ENCODE measurements at places on chromosomes 5 and 9.

DNA sequence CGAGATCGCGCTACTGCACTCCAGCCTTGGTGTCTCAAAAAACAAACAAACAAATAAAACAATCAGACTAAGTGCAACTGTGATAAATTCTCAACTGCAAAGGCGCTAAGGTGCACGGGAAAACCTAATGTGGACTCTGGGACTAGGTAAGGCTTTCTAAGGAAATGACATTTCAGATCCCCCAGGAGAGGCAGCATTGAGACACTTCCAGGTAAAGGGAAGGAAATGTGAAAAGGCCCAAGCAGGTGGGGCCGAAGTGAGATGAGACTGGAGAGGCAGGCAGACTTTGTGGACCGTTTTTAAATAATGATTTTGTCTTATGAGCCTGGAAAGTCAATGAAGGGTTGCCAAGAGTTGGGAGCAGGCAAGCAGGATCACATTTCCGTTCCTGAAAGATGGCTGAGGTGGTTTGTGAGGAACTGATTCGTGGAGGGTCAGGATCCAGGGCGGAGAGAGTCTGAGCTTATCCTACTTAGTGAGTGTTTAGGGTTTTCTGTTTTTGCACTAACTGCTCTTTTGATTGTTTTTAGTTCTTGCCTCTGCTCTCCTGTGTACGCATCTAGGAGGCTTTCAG lies 2.0 kb upstream of the APBA1 start:
- peak; percentile 7 for DNase-seq

- DNase-seq: no peak
Measured at GRCh38 chr9:88387036-88387551, 1.1 kb upstream of the SPIN1 start.

- peak; percentile 95 for DNase-seq
Measured at GRCh38 chr5:154940772-154941620, at the start of gene MRPL22. Gene MRPL22, plus strand, starts transcription at chr5:154941073. Its CDS starts 38 bp downstream, at chr5:154941111.

GRCh38 chr5:142925795-142926194 lies 155.6 kb downstream of the ARHGAP26 start:
- peak; percentile 89 for DNase-seq

- peak; percentile 69 for DNase-seq
Measured at GRCh38 chr5:164188733-164189148, 683.3 kb downstream of the MAT2B start.

DNA sequence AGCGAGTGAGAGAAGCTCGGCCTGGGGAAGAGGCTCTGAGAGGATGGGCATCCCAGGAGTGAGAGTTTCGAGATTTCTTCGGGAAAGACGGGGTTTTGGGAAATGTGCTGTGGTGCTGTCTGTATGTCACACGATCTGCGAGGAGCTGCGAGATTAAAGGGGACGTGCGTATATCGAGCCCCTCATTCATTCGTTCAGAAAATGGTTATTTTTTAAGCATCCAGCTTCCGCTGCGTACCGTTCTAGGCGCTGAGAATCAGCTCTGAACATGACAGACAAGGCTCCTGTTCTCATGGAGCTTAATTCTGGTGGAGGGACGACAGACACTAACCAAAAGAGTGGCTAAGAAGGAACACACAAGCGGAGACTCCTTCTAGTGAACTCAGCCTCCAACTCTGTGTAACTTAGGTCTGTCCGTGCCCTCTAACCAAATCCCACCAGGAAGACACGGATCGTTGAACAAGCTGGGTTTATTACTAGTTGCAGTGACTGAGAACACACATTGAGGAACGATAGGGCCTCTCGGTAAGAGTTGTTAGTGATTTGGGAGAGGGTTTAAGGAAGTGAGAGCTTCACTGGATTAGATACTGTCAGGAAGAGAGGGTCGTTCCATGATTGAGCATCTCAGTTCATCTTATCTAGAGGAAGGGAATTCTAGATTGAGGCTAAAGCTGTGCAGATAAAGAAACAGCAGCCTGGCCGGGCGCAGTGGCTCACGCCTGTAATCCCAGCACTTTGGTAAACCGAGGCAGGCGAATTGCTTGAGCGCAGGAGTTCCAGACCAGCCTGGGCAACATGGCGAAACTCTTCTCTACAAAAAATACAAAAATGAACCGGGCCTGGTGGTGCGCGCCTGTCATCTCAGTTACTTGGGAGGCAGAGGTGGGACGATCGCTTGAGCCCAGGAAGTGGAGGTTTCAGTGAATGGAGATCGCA lies 1.0 kb upstream of the FBXW11 start:
- DNase-seq: no peak

DNA sequence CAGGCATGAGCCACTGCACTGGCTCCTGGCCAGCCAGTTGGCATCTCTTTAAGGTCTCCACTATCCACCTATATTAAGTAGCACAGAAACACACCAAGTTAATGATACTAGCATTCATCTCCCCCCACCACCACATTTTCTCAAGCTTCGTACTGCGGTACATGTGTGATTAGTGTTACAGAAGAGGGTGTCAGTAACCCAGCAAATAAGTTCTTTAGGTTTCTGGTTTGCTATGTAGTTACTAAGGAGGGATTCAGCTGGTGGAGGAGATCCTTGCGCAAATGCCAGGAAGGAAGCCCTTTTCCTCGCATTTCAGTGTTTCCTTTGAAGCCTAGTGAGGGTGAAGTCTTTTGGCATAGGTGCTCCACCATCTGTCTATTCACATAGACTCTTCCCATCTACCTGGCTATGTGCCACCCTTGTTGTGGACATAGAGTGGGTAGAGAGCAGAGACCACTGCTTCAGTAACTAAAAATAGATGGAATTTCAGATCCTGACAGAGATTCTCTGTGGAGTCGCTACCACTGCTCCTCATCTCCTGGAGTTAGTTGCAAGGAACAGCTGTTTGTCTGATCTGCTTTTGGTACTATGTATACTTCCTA lies 16.7 kb downstream of the UBE2D2 start:
- no peak for DNase-seq

DNA sequence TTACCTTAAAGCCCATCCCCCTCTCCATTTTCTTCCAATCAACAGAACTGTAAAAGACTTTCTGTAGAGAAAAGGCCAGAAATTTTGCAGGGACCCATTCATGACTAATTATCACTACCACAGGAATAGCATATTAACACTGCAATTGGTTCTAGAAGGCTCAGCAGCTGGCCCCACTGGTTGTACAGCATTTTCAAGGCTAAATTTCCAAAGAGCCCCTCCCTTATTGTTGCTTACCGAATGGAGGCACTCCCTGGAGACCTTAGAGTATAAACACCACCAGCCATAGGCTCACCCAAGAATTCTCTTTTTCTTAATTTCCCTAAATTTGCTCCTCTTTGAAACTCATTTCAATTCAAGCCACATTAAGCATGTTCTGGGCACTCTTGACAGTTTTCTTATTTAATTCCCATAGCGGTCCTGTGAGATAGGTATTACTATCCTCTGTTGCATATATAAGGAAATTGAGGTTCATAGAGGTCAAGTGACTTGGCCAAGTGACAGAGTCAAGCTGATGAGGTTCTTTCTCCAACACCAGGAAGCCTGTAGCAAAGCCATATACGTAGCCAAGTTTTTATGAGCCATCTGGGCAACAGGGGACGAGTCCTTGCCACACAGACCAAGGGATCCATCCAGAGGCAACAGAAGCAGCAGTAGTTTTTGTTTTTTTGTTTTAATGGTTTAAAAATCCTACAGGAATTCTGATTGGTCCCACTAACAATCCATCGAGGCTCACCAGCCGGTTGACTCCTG lies 83.9 kb upstream of the NR5A1 start:
- no peak for DNase-seq

DNA sequence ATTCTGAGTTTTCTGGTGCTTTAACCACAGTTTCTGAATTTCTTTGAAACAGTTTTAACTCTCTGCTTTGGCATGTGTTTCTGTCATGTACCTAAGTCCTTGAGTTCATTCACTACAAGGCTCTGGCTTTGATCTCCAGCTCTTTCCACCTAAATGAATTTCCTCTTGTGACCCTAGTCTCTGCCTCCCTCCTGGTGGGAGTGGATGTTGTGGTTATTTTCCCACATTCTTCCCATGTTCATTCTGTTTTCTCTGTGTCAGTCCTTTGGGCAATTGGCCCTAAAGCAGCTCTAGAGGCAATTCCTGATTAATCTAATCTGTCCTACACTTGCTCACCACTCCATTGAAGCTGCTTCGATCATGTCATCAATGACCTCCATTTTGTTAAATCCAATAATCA lies 28.4 kb upstream of the DPYSL3 start:
- peak; percentile 88 for DNase-seq

DNA sequence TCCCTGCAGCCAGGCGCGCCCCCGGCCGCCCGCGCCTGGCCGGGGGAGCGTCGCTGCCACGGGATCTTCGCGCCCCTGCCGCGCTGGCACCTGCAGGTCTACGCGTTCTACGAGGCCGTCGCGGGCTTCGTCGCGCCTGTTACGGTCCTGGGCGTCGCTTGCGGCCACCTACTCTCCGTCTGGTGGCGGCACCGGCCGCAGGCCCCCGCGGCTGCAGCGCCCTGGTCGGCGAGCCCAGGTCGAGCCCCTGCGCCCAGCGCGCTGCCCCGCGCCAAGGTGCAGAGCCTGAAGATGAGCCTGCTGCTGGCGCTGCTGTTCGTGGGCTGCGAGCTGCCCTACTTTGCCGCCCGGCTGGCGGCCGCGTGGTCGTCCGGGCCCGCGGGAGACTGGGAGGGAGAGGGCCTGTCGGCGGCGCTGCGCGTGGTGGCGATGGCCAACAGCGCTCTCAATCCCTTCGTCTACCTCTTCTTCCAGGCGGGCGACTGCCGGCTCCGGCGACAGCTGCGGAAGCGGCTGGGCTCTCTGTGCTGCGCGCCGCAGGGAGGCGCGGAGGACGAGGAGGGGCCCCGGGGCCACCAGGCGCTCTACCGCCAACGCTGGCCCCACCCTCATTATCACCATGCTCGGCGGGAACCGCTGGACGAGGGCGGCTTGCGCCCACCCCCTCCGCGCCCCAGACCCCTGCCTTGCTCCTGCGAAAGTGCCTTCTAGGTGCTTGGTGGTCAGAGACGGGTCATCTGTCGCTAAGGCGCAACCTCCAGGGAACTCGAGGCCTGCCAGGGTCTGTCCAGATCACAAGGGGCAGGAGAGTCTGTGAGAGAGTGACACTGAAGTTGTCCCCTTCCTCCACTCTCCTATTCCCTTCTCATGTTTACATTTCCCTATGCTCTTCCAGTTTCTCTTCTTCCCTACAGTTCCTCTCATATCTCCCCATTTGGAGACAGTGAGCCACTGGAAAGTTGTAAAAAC lies 1.3 kb downstream of the GPR150 start:
- no peak for DNase-seq

DNA sequence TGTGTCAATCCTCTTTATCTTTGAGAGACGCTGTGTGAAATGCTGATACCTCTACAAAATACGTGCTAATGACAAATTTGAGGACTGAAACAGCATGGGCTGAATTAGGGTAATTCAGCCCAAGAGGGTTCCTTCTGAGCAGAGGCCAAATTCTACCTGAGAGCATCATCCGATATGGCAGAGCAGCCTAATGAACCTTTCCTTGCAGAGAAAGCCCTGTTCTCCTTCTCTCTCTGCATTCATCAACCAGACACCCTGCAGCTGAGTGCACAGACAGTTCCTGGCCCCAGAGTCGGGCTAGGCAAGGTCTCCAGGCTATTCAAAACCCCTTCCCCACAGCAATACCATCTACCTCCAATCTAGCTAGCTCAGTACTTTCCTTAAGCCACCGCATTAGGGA lies 77.9 kb downstream of the TRIM32 start:
- DNase-seq: no peak

DNA sequence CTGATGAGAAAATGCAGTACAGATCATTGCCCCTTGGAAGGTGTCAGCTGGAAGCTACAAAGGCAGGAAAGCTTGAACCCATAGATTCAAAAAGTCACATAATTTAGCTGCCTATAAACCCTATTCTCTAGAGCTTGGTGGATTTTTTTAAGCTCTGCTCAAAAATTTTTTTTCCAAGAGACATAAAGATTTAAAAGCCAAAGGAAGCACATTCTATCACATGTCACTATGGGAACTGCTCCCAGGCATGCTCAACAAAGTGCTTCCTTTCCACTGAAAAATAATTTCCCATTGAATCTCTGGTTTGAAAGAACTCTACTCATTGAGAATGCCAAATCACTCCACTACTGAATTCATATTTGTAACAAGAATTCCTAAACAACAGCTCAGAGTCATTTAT lies 419.8 kb downstream of the CETN3 start:
- DNase-seq: no peak

- DNase-seq: no peak
Measured at GRCh38 chr5:25181249-25181648, 536.5 kb upstream of the CDH10 start.

DNA sequence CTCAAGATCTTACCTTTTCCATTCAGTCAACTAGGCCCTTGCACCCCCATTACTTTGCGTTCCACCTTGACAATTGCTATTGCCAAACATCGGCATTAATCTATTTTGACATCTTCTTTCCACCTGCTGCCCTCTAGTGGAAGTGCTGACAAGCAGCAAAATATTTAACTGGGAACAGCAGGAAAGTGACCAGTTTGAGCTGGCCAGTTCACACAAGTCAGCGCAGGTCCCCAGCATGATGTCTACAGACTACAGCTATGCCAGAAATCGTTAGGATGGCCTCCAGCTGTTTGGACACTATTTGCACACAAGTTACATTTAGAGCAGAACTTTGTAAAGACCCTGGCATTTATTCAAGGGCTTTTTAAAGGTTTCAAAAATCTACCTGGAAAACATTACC lies 160.1 kb downstream of the GHR start:
- DNase-seq: peak; percentile 69

- no peak for DNase-seq
Measured at GRCh38 chr5:30106596-30106995, 1086.9 kb upstream of the CDH6 start.

- no peak for DNase-seq
Measured at GRCh38 chr5:103525361-103525760, 37.2 kb downstream of the NUDT12 start.

DNA sequence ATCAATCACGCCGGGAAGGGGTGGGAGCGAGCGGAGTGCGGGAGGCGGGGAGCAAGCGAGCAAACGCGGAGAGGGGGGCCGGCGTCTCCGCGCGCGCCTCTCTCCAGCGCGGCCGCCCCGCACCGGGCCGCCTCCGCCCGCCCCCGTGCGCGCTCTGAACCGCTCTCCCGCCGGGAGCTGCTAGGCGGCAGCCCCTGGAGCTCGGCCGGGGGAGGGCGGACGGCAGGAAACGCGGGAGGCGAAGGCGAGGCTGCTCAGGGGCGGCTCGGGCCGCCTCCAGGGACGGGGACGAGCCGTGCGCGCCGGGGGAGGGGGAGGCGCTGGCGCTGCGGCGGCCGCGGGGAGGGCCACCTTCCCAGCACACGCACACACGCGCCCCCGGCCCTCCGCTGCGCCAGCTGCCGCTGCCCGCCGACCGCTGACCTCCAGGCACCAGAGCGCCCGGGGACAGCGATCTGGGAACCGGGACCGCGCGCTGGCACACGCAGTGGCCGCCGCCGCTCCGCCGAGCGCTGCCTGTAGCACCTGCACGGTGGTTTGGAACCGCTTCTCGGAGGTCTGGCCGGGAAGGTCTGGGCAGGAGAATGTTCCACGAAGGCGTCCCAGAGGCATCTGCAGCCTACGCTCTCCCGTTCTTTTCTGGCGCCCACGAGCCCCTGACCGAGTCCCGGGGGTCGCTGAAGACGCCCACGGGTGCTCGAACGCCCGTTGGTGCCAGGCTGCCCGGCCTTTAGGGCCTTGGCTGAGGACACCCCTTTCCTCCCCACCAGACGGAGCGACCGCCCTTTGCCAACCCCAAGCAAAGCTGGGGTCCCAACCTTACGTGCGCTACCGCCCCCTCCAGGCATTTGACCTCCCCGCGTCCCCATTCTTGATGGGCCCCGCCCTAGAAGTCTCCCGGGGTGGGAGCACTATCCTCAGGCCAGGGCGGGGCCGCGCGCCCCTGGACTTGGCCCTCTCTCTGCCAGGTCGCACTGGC lies at the start of gene GABBR2:
TSS of gene GABBR2 (minus strand) at position 3 of the 979 bp plus-strand sequence. CDS start 198 bp downstream, outside the sequence.
- peak; percentile 23 for DNase-seq
